ENCODE measurements at places on chromosomes 6 and 20.

DNA sequence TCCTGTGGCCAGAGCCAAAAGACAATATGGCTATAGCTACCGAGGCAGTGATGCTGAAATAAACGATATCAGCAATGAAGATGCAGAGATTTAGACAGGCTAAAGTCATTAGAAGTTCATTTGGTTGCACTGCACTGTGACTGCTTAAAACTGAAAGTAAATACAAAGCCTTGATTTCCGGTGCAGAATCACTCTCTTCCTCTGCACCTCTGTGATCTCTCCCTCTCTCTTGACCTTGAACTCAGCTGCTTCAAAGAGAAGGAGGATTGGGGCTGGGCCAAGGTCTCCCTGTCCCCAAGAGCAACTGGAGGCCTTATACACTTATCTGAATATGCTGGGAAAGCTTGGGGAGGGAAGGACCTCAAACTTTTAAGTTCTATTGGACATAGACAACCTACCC lies 34.6 kb upstream of the SPACA1 start:
- H3K36me3 ChIP-seq = no peaks in the 10 kb centered on the region
- H3K27me3 ChIP-seq = peaks cover 3% of the 10 kb centered on the region
- no peak overlapping the region for H3K27ac ChIP-seq
- DNase-seq = no peak
- no peaks in the 10 kb centered on the region for H3K4me1 ChIP-seq
- H3K4me3 ChIP-seq = no peak overlapping the region

DNA sequence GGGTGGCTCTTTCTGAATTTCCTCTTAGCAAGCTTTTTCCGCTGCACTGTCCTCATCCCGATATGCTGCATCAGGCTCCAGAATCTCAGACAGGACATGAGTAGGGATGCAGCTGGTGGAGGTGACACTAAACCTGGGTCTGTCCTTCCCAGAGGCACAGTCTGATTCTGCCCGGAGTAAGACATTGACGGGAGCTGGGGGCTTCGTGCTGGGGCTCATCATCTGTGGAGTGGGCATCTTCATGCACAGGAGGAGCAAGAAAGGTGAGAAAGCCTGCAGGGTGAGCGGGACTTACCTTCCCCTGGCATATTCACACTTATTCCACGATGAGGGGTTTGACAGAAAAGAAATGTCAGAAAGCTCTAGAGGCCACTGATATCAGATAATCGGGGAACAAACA lies 9.8 kb downstream of the HLA-DPB1 start:
- H3K4me3 ChIP-seq = no peak overlapping the region
- H3K27ac ChIP-seq = no peak overlapping the region
- peaks cover 5% of the 10 kb centered on the region for H3K36me3 ChIP-seq
- H3K4me1 ChIP-seq = peaks cover 32% of the 10 kb centered on the region
- DNase-seq = no peak
- peaks cover 60% of the 10 kb centered on the region for H3K27me3 ChIP-seq

DNA sequence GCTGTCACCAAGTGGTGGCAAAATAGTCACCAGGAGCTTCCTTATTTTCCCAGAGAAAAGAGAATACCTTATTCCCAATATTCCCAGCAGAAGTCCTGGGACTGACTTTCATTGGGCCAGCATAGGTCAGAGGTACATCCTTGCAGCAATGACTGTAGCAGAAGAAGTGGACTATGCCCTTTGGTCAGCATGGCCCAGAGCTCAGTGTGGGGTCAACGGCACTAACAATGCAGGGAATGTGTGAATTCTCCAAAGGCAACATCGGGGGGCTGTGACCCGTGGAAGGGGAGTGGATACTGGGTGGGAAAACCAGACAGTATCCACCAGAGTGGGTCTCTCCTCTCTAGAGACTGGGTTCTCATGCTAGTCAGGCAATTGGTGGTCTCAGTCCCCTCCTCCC lies 15.6 kb upstream of the LBP start:
- H3K27me3 ChIP-seq = peaks cover 59% of the 10 kb centered on the region
- H3K4me1 ChIP-seq = no peaks in the 10 kb centered on the region
- no peak overlapping the region for H3K4me3 ChIP-seq
- no peak for DNase-seq
- H3K27ac ChIP-seq = no peak overlapping the region

DNA sequence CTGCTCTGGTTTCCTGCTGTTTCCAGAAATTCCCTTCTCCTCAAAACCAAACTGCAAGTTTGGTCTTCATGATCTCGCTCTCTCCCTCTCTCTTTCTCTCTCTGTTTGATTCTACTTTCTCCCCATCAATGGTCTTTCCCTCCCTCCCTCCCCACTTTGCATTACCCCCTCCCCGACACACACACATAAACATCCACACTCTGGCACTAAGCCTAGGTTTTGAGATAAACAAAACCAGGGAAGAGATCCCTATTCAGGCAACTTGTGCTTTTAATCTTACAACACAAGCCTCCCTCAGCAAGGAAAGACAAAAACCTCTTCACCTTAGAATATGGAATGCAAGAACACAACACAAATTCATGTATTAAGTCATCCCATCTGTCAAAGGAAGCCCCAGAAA lies 73.5 kb upstream of the PTPRT start:
- H3K4me1 ChIP-seq = no peaks in the 10 kb centered on the region
- no peak for DNase-seq
- no peaks in the 10 kb centered on the region for H3K36me3 ChIP-seq
- H3K27ac ChIP-seq = no peak overlapping the region

- no peak overlapping the region for H3K4me3 ChIP-seq
- no peaks in the 10 kb centered on the region for H3K4me1 ChIP-seq
- H3K36me3 ChIP-seq = peaks cover 58% of the 10 kb centered on the region
Observed at GRCh38 chr6:147246853-147247635, 42.8 kb downstream of the STXBP5 start.

- peaks cover 5% of the 10 kb centered on the region for H3K4me1 ChIP-seq
- no peak overlapping the region for H3K4me3 ChIP-seq
- H3K27ac ChIP-seq = no peak overlapping the region
- peaks cover 17% of the 10 kb centered on the region for H3K36me3 ChIP-seq
Observed at GRCh38 chr20:25216199-25216945, 20.9 kb downstream of the ENTPD6 start.

GRCh38 chr20:11850901-11851300 lies 66.8 kb upstream of the BTBD3 start:
- peaks cover 33% of the 10 kb centered on the region for H3K4me1 ChIP-seq
- DNase-seq = no peak
- peaks cover 4% of the 10 kb centered on the region for H3K27me3 ChIP-seq
- H3K4me3 ChIP-seq = no peak overlapping the region
- H3K36me3 ChIP-seq = no peaks in the 10 kb centered on the region

All from nephron progenitor cell (in vitro differentiated cells).